ENCODE measurements at places on chromosomes 3 and 15.

DNA sequence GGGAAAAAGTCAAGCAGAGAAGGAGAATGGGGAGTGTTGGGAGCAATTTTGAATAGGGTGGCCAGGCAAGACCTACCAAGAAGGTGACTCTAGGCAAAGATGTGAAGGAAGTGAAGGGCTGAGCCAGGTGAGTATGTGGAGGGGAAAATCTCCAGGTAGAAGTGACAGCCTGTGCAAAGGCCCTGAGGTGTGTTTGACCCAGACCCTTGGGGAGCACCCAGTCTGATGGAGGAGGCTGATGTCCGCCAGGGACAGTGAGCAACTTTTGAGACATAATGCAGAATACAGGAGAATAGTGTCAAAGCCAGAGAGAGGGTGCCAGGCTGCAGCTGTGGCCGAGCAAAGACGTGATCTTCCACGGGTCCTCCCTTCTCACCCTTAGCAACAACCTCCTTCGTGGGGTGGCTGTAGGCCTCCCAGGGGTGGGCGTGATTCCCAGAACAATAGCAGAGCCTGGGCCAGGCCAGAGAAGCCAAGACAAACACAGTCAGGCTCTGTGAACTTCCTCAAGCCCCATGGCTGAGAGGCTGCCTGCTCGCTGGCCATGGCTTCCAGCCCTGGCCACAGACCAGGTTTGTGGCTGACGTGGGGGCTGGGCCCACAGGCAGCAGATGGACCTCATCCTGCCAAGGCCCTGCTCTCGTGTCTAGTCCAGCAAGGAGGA lies 58.1 kb downstream of the SLC6A6 start:
- DNase-seq, result peak; percentile 91

DNA sequence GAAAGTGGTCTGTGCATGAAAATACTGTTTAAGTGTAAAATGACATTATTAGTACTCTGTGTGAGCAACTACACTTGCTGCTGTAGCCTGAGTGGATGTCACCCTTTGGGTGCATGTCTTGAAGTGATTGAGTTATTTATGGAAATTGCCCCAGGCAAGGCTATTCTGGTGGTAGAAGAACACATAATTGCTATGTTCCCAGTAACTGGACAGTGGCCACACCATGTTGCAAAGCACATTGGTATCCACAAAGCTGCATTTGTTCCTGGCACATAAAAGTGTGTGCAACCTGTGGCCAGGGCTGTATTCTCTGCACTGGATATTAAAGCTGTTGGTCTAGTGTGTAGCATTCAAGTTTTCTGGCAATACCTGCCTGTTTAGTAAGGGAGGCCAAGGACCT lies 23.8 kb downstream of the MTMR14 start:
- DNase-seq, result no peak

DNA sequence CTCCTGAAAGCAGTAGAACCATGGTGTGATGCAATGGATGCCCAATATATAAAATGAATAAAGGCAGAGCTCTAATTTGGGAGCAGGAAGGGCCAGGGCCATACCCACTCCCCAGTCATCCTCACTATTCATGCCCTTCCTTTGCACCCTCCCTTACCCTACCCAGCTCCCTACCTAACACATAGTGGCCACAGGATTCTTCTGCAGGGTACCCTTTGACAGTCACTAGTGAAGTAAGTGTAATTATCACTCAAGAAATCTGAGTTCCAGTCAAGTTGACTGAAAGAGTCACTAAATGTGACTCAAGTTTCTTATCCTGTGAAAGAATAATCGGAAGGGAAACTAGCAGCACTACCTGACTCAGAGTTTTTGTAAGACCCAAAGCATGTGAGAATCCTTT lies 69.2 kb downstream of the RASA2 start:
- peak; percentile 29 for DNase-seq

DNA sequence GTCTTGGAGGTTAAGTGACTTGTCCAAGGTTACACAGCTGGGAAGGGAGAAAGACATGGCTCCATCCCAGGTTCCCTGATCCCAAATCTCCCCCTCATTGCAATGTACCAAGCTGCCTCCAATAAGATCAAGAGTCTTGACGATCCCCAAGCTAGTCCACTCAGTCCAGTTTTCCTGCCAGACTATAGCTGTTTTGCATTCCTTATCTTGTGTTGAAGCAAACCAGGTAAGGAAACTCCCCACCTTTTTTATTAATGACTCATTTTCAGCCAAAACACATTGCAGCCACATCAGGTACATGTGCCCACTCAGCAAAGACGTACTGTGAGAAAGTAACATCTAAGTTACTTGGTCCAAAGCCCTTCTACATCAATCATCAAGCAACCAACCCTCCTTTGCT lies 41.9 kb downstream of the LIPC start:
- DNase-seq, result peak; percentile 97

GRCh38 chr3:52831500-52832301 lies 1.2 kb upstream of the ITIH4 start:
- DNase-seq, result peak; percentile 85

DNA sequence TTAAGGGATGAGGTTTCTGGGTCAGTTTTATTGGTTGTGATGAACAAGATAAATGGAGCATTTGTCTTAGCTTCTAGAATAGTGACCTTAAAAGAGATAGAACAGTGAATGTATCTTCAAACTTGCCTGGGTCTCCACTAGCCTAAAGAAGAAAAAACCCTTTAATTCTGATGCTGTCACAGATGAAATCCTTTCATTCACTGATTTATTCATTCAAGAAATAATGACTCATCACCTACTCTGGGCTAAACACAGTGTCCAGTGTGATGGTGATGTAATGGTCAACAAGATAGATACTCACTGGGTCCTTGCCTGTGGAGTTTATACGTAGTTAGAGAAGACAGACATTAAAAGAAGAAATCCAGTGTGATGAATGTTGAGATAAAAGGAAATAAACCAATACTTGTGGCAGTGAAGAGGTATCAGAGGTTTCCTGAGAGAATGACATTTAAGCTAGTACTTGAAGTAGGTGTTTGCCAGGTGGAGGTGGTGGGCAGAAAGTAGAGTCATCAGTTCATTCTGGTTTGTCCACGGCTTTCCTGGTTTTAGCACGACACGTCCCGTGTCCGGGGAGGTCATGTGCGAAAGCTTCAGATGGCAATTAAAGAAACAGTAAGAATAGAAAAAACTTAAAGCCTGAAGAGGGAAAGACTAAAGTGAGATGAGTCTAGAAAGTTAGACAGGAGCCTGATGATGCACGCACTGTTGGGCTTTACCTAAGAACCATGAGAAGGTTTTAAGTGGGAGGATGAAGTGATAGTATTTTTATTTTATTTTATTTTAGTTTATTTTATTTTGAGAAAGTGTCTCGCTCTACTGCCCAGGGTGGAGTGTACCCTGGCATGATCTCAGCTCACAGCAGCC lies 18.5 kb downstream of the PAK2 start:
- DNase-seq, result peak; percentile 86

GRCh38 chr15:70559265-70560239 lies 203.8 kb downstream of the UACA start:
- peak; percentile 38 for DNase-seq

DNA sequence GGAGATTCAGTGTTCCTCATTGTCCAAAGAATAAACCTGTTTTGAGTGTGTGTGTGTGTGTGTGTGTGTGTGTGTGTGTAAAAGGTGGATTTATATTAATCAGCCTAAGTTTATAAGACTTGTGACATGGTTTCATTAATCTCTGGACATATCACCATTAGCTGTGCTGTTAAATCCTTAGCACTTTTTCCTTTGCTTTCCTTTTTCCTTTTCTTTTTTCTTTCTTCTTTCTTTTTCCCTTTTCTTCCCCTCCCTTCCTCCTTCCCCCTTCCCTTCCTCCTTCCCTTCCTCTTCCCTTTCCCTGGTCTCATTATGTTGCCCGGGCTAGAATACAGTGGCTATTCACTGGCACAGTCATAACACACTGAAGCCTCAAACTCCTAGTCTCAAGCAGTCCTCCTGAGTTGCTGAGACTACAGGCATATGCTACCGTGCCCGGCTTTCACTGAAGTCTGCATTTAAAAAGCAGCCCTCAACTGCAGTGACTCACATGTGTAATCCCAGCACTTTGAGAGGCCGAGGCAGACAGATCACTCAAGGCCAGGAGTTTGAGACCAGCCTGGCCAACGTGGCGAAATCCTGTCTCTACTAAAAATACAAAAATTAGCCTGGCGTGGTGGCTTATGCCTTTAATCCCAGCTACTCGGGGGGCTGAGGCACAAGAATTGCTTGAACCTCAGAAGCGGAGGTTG lies 28.6 kb upstream of the ITPKA start:
- no peak for DNase-seq

GRCh38 chr3:178436773-178437172 lies 99.5 kb upstream of the KCNMB2 start:
- DNase-seq, result peak; percentile 39

GRCh38 chr15:59814409-59814808 lies 125.3 kb upstream of the BNIP2 start:
- no peak for DNase-seq

GRCh38 chr3:178785961-178786360 lies 249.7 kb downstream of the KCNMB2 start:
- peak; percentile 45 for DNase-seq

GRCh38 chr3:186783731-186784515 lies 546 bp downstream of the EIF4A2 start:
- DNase-seq, result peak; percentile 75

DNA sequence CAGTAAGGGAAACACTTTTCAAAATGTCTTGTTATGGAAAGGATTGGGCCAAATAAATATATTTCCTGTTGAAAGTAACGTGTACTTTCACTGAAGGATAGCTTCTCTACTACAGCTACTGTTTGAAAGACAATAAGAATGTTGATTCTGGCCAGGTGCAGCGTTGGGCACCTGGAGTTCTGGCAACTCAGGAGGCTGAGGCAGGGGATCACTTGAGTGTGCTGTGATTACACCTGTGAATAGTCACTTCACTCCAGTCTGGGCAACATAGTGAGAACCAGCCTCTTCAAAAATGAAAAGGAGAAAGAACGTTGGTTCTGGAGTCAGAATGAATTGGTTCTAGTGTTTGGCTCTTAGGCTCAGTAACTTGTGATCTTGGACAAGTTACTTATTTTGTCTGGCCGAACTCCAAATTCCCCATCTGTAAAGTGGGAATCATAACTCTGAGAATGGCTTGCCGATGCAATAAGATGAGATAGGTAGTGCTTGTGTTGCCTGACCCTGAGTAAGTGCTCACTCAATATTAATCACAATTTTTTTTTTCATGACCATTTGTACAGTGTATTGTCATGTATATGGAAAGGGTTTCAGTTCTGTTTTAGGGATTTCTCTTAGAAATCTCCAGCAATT lies 310.8 kb downstream of the PTPRG start:
- DNase-seq, result no peak

DNA sequence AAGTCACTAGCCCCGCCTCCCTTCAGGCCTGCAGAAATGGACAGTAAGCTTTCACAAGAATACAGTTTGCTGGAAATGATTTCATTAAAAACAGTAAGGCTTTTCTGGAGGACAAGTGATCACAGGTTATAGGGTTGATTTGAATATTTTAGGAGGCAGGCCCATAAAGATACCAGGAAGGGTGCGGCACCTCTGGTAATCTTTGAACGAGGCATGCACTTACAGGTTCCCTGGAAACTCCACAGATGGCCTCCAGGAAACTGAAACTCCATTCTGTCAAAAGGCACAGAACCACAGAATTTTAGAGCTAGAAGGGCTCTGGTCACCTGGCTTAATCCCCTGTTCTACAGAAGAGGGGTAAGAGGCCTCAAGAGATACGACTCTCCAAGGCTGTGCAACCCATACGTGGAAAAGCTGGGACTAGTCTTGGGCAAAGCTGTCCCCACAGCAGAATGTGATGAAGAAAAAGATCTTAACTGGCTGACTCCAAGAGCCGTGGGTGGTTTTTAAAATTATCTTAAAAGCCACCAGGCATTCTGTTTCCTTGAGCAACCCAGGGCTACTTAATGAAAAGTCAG lies 1.2 kb downstream of the STARD5 start:
- no peak for DNase-seq

- no peak for DNase-seq
Observed at GRCh38 chr15:51180534-51180933, 85.8 kb upstream of the TNFAIP8L3 start.

- peak; percentile 90 for DNase-seq
Observed at GRCh38 chr3:123749711-123750110, 134.4 kb downstream of the MYLK start.

DNA sequence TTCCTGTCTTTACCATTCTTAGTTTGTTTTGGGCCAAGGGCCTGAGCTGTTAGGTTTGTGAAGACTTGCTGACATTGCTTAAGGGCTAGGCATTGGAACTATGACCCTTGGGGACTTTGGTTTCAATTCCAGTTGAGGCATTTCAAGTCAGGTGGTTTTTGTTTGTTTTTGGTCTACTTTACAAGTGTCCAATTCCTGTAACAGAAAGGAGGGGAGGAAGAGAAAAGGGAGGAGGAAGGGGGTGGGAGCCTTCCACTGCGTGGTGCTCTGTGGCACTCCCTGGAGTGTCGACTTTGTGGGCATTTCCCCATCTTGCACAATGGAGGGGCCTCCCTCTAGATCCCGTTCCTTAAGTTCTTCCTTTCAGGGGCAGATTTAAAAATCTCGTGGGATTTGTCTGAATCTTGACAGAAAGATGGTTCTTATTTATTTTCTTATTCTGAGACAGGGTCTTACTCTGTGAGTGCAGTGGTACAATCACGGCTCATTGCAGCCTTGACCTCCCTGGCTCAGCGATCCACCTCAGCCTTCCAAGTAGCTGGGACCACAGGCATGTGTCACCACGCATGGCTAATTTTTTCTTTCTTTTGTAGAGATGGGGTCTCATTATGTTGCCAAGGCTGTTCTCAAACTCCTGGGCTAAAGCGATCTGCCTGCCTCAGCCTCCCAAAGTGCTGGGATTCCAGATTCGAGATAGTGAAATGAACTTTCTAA lies 59.5 kb upstream of the RYK start:
- DNase-seq, result peak; percentile 50

DNA sequence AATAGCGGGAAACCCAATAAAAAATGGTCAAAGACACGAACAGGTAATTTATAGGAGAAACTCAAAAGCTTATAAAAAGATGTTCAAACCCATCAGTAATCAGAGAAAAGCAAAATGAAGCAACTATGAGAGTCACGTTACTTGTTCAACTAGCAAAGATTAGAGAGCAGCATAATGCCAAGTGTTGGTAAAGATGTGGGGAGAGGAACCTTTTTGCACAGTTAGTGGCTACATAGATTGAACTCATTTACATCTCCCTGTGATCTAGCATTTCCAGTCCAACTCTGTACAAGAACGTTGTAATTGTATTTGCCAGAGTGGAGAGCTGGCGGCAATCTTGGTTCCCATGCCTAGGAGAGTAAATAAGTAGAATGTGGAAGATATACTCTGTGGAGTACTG lies 15.2 kb downstream of the CCR1 start:
- no peak for DNase-seq

GRCh38 chr3:109057056-109057455 lies 60.9 kb downstream of the MORC1 start:
- DNase-seq, result peak; percentile 4
